RCC 7860 (cell line): ENCODE measurements at places on chromosomes 4 and X.

DNA sequence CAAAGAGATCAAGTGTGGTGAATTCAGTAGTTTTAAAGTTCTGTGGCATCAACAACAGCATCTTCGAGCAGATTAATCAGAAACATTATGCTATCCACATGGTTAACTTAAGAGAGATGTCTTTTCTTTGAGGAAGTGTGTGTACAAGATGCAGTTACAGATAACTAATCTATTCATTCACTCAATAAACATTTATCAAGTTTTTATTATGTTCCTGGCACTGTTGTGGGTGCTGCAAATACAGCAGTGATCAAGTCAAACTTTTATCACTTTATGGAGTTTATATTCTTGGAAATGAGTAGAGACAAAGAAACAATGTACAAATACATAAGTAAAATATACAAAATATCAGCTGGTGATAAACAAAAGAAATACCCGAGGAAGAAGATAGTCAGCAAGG lies 66.4 kb downstream of the ATOH1 start:
- DNase-seq: no peak

DNA sequence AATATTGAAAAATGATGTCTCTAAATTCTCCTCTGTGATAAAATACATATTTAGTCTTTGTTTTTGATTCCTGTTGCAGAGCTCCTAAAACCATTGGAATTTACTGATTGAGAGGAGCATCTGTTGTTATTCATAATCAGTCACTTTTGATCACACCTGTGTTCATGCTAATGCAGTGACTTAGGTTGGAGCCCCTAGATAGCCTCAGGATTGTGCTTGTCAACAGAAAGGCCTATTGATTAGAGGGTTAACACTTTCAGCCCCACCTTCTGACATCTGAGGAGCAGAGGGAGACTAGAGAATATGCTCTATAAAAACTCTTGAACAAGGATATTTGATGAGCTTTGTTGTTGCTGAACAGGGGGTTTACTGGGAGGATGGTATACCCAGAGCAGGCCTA lies 409.5 kb upstream of the ADGRL3 start:
- DNase-seq: no peak

DNA sequence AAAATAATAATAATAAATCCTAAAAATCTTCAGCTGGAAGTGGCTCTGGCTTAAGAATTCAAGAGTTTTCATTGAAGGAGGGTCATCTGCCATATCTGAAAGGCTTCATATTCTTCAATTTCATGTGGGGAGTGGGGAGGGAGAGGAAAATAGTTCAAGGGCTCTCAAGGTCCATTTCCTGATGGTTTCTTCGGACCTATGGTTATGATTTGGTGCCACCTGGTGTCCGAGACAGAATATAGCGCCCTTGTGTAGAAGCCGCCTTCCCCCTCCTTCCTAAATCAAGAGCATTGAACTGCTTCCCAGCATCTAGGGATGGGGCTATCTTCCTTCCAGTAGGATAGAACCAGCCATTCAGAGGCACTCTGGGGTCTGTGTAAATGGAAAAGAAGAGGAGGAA lies 34.3 kb downstream of the NLGN3 start:
- peak; percentile 15 for DNase-seq

DNA sequence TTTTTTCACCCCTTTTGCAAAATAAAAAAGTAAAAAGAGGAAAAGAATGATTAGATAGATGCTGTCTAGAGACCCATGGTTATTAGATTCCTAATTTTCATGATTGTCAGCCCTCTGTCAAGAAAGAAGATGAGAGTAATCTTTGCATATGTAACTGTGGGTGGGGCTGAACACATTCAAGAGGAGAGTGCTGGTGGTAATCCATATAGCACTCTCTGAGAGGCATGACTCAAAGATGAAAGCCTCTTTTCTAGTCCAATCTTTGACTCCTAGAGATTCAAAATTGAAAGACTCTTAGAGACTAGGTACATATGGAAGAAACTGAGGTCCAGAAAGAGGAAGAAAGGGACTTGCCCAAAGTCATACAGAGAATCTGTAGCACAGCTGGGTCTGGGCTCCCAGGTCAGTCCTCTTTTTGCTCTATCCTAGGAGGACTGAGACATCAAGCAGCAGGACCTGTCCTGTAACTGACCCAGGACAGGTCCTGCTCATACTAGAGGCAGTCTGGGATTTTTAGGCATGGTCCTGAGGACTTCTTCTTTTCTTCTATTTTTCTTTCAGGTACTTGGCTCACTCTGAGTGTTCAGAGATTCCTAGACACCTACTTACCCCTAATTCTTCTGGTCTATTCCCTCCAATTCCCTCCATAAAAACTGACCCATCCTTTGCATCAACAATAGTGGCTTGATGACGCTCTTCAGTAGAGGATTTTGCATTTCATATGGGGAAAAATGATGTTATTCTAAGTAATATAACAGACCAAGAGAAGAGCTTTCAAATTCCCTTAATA lies 23.8 kb downstream of the VSIG4 start:
- DNase-seq: no peak

DNA sequence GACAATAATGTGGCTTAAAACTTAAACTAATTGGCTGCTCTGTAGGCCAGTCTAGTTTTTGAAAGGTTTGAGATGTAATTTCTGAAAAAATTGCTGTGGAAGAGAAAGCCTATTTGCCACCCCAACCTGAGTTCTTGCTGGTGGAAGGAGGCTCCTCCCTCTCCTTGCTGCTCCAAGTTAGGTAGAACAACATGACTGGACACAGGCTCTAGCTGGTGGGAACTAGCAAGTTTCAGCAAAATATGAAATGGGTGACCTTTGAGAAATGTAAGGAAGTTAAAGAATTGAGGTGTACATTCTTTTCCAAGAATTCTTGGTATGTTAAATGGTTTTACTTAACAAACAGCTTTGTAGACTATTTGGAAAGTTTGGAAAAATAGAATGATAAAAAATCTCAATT lies 8.0 kb downstream of the RPL34 start:
- DNase-seq: no peak

DNA sequence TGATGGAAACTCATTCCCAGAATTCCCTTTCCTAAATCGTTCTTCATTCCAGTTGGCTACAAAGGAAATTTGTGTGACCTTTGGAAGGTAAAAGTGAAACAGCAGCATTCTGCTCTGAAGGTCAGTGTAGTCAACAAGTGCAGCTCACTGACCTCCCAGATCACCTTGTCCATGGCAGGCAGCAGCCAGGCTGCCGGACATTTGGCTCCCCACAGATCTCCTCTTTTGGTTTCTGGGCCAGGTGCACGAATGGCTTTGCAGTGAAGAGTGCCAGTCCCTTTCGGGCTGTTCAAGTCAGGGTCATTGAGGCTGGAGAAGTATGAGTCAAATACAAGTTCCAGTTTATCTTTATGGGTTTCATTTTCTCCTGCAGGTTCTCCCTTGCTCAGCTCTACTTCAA lies 14.3 kb downstream of the GPRIN3 start:
- no peak for DNase-seq

GRCh38 chrX:13906093-13906492 lies 89.2 kb upstream of the GPM6B start:
- no peak for DNase-seq

GRCh38 chrX:46587158-46587557 lies 13.6 kb downstream of the CHST7 start:
- peak; percentile 14 for DNase-seq

DNA sequence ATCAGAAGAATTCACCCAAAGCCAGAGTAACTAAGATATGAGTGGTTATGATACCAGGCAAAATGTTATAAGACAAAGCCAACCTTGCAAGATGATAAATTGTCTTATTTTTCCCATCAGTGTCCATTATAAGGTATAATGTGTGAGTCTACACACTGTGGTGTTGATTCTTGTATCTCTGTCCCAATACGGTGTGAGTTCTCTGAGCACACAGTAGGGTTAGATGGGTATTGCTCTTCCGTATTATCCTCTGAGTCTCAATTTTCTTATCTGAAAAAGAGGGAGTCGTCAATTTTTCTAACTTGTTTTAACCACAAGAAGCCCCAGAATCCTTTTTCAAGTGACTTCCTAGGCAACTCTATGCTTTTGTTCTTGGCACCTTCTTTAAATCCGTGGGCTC lies 69.9 kb downstream of the HMGB2 start:
- DNase-seq: no peak

DNA sequence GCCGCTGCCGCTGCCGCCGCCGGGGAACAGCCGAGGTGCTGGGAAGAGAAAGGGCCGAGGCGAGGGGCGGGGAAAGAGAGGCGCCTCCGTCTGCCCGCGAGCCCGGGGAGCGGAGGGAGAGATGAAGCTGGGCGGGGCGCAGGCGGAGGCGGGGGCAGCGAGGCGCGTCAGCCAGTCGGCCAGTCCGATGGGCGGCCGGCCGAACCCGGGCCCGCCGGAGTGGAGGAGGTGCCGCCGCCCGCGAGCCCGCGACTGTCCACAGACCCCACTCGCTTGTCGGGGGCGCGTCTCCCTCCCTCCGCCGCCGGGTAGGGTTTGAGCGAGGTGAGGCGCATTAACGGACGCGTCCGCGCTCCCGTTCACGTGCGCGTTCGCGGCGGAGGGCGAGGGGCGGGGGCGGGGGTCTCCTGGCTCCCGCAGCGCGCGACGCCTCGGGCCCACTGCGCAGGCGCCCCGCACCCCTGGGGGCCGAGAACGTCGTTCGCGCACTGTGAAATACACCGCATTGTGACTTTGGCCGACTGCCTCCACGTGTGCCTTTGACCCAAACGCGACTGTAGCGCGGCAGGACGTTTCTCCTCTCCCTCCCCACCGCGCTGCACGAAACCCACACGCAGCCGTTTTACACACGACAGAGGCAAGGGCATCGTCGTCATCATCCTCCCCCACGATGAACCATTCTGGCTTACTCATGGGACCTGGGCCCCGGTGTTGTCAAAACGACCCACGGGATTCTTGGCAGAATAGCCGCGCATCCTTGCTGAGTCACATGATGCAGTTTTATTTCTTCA lies at the start of gene NUDT11:
TSS of gene NUDT11 (minus strand) at position 92 of the 791 bp plus-strand sequence. CDS start 148 bp downstream, outside the sequence.
- DNase-seq: peak; percentile 27

DNA sequence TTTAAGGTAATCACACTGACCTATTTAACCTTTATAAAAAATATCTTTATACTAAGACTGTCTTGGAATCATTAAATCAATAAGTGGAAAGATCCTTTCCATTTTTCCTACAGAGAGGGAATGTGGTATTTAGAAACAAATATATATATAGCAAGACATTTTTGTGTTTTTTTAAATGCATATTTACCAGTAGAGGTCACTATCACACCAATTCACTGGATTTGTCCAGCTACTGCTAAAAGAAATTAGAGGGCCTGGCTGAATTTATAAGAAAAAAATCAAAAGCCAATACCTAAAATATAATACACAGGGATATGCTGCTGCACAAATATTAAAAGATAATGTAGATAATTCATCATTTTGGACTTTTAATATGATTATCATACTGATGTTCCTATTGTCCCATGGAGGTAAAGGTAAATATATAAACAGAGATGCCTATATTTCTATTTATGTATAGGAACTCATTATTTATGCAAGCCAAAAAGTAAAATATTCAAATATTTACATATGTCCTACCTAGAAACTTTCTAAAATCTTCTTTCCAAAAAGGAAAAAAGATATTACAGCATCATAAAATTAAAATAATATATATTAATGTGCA lies 69.5 kb downstream of the PDE5A start:
- DNase-seq: peak; percentile 20

- no peak for DNase-seq
Observed at GRCh38 chr4:133623847-133624246, 474.8 kb downstream of the PCDH10 start.

DNA sequence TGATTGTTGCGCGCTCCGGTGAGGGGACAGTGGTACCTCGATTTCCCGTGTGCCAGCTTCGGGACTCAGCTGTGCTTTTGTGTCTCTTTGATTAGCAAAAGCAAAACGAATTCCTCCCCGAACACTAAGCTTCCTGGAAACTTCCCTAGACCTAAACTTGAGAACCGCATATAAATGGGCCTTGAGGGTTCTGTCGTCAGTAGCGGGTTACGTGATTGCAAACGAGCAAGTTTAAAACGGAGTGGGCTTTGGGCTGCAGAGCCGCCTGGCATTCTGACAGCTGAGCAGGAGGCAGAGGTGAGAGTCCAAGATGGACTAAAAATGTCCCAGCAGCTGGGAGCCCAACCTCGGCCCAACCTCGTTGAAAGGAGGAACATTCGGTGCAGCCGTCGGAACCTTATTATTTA lies 1.2 kb upstream of the TAPT1 start:
- DNase-seq: no peak

- no peak for DNase-seq
Observed at GRCh38 chrX:109859651-109860050, 126.6 kb upstream of the ACSL4 start.

GRCh38 chrX:31320740-31321139 lies 248.9 kb upstream of the FTHL17 start:
- DNase-seq: no peak

- peak; percentile 81 for DNase-seq
Observed at GRCh38 chr4:151485541-151486131, 76.7 kb downstream of the FHIP1A start.

- peak; percentile 9 for DNase-seq
Observed at GRCh38 chr4:133802359-133803140, 399.0 kb downstream of the PABPC4L start.

- no peak for DNase-seq
Observed at GRCh38 chr4:24226667-24227066, 336.8 kb upstream of the PPARGC1A start.

DNA sequence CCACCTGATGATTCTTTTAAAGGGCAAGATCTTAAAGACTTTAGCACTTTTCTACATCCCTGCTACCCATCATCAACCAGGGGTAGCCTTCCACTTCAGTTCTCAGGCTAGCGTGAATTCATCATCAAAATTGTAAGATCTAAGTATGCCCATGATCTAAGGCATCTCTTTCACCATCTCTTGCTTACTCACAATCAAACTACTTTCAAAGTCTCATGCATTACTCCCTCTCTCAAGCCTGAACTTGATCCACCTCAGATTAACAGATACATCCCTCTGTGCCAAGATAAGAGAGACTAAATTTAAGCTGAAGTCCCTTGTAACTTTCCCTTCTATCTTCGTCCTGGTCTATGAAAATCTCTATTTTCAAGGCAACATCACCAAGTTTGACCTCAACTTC lies 62.8 kb downstream of the DHX15 start:
- DNase-seq: no peak

GRCh38 chr4:16027114-16027513 lies 56.7 kb downstream of the PROM1 start:
- DNase-seq: no peak

DNA sequence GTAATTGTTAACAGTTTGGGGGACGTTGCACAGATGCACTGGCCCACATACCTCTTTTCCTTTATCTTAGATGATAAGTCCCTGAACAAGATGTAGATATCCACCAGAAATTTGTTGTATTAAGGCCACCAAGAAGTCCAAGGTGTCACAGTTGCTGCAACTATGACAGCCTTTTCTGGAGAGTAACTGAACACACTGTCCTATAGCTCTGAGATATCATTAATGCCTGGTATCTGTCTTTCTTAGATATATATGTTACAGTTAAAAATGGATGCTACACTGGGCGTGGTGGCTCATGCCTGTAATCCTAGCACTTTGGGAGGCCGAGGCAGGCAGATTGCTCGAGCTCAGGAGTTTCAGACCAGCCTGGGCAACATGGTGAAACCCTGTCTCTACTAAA lies 77.8 kb upstream of the PRDX4 start:
- no peak for DNase-seq

DNA sequence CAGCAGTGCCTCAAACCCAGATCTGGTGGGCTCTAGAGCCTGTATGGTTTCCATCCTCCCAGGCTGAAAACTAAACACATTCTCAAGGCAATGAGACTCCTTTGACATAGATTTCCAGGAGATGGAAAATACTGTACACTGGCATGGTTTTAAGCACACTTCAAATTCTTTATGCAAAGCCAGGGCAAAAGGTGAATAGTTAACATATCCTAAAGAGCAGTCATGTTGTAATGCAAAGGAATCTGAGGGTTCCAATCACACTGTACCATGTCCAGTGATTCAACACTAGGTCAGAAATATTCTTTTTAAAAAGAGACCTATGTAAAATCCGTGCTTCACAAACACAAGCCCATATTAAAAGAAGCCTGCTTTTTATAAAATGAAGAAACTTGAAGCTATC lies 195.3 kb downstream of the QDPR start:
- no peak for DNase-seq
